Stimulated activated CD4-positive, alpha-beta T cell treated with anti-CD3 and anti-CD28 coated beads, TNF-alpha, amount 100 ng/mL, for 48 hours (primary cell): ENCODE measurements at places on chromosomes 1 and 21.

- no peak for DNase-seq
These were observed 10.0 kb upstream of the LRRC8C start for GRCh38 chr1:89622895-89623294.

GRCh38 chr1:117632269-117633067 lies 26.6 kb downstream of the TENT5C start:
- no peak for DNase-seq

DNA sequence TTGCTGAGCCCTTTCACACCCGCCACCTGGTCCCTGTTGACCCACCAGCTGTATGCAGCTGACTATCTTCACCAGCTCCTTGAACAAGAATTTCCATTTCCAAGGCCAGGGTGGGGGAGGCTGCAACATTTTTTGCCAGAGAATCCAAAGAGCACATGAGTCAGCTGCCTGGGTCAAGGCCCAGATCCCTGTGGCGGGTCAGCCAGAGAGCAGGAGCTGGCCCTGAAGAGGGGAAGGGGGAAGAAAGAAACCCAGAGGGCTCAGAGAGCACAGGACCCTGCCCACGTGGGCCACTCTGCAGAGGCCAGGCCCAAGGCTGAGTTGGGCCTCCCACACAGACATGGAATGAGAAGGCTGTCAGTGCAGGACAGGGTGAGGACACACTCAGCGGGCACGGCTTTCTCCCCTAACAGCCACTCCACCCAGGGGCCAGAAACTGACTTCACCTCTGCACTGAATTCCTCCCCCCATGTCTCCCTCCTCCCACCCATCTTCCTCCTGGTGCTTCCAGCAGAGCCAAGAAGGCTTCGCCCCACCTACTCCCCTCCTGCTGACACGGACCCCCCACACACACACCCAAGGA lies 28.9 kb downstream of the S100A6 start:
- no peak for DNase-seq

GRCh38 chr1:82836213-82836972 lies 1035.7 kb downstream of the ADGRL2 start:
- no peak for DNase-seq

- peak; percentile 75 for DNase-seq
These were observed 65.9 kb downstream of the PIK3CD start for GRCh38 chr1:9717193-9718005.

- no peak for DNase-seq
These were observed 98.2 kb downstream of the UCK2 start for GRCh38 chr1:165925498-165926079.

GRCh38 chr1:206430031-206430983 lies 40.0 kb upstream of the IKBKE start:
- DNase-seq = no peak

DNA sequence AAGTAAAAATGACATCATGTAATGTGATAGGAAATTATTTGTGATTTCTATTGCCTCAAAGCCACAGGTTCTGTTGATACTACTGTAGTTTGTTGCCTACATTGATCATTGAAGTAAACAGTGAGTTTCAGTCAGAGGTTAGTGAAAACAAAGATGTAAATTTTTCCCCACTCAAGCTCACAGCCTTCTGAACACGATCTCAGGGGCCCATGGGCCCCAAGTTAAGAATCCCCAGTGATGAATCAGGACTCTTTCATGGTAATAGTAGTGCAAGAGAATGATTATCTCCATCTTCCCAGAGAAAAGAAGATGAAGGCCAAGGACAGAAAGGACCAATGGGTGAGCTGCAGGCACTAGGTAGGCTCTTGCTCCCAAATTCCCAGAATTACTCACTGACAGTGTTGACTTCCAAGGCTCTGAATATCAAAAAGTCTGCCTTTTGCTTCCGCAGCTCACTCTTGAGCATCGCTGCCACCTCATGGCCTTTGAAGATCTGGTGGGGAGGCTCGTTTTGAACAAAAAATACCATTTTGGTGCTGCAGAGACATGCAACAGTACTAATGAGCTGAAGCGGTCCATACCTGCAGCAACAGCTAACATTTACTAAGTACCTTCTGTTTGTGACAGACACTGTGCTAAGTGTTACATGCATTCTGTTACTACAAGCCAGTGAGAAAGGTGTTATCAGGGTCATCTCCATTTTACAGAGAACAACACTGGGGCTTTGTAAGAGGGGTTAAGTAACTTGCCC lies 113.3 kb downstream of the KIAA0319L start:
- DNase-seq = no peak

- DNase-seq = no peak
These were observed 12.3 kb downstream of the NCF2 start for GRCh38 chr1:183577897-183578465.

GRCh38 chr1:192951691-192952460 lies 107.3 kb downstream of the UCHL5 start:
- DNase-seq = no peak

GRCh38 chr1:4084048-4084431 lies 184.0 kb upstream of the C1orf174 start:
- DNase-seq = no peak

DNA sequence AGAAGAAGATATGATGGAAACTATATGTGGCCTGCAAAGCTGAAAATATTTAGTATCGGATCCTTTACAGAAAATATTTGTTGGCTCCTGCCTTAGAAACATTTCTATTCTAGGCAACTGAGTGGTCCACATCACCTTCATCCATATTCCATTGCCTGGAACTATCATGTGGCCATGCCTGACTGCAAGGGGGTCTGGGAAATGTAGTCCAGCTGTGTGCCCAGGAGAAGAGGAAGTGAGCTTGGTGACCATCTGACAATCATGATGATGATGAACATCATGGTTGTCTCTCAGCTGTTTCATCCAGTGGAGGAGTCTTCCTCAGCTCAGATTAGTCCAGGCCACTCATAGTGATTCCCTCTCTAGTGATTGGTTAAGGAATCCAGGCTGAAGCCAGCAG lies 61.8 kb upstream of the IFNLR1 start:
- no peak for DNase-seq
